ENCODE measurements at places on chromosomes 1 and 21.

DNA sequence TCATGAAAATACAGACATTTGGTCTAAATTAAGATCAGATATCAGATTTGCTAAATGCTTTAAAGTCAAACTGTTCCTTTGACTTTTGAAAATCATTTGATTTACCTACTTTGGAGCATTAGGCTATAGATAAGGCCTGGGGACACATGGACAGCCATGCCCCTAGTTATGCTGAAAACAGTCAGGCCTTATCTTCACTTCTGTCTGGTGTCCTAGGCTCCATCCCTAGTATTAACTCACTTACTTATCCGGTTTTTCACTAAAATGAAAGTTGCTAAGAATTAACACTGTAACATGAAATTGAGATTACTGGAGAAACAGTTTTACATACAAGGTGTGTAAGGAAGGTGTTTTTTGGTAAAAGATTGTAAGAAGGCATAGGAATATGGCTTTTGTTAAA, 4.5 kb upstream of the CATSPERE start:
- DNase-seq, result no peak

DNA sequence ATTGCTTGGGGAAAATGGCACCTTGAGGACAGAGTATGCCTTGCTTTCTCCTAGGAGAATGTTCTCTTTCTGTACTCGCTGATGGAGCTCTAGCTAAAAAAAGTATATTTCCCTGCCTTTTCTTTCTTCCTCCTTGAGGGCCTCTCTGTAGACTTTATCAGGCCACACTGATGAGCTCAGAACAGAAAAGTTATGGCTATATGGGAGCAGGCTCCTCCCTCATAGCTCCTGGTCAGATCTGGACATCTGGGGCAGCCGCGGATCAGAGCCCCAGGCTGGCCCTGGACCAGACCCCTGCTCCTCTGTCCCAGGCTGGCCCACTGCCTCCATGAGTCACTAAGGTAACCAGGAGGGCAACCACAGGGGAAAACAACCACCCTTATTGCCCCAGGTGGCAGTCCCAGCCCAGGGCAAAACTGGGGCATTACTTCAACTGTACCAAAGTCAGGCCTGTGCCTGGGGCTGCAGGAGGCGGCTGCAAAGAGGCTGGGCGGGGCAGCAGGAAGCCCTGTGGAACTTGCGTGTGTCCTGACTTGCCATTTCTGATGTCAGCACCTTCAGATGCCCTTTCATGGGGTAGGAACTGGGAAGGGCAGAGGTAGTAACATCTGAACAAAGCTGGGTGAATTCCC, 26.3 kb upstream of the ZNF648 start:
- no peak for DNase-seq

- no peak for DNase-seq
Measured at GRCh38 chr21:44884097-44884496, 10.6 kb upstream of the PTTG1IP start.

DNA sequence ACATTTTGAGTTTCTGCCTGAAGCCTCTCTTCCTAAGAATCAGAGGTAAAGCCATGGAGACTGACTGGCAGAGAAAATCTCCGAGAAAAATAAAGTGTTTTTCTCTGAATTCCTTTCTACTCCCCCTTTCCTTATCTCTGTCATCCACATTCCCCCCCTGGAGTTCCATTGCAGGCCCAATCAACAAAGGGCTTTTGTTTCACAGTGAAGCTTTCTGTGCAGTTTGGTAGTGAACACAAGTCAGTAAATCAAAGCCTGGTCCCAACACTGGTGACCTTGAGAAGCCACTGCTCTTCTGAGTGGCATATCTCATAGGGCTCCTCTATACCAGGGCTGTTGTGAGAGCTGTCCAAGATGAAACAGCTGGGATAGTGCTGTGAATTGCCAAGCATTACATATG, 228.4 kb downstream of the SEC16B start:
- DNase-seq, result no peak

GRCh38 chr1:17658837-17659236, 96.3 kb upstream of the ACTL8 start:
- no peak for DNase-seq

- DNase-seq, result no peak
Measured at GRCh38 chr1:82731216-82731615, 930.5 kb downstream of the ADGRL2 start.

DNA sequence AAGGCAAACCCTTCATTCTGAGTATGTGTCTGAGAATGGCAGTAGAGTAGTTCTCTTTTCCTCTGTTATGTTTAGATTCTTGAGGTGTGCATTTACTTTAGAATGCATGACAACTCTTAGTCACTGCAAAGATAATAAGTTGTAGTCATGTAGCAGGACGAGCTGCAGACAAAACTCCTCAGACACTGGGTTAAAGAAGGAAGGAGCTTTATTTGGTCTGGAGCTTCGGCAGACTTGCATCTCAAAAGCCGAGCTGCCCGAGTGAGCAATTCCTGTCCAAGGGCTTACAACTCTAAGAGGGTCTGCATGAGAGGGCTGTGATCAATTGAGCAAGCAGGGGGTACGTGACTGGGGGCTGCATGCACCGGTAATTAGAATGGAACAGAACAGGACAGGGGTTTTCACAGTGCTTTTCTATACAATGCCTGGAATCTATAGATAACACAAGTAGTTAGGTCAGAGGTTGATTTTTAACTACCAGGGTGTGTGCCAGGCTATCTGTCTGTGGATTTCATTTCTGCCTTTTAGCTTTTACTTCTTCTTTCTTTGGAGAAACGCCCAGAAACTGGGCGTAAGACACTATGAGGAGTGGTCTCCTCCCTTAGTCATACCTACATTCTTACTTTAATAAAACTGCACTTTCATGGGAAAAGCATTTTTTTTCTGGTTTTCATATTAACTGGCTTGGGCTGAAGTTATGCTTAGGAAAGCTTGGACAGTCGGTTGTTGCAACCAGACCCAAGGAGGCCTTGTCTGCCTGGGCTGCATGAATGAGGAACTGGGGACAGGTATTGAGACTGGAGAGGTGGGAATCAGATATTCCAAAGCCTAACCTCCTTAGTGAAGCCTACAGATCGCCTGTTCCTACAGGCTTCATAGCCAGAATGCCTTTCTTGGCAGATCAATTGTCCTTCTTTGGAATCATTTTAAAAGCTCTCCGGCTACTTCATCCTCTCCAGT, 115.1 kb downstream of the RHOU start:
- no peak for DNase-seq

DNA sequence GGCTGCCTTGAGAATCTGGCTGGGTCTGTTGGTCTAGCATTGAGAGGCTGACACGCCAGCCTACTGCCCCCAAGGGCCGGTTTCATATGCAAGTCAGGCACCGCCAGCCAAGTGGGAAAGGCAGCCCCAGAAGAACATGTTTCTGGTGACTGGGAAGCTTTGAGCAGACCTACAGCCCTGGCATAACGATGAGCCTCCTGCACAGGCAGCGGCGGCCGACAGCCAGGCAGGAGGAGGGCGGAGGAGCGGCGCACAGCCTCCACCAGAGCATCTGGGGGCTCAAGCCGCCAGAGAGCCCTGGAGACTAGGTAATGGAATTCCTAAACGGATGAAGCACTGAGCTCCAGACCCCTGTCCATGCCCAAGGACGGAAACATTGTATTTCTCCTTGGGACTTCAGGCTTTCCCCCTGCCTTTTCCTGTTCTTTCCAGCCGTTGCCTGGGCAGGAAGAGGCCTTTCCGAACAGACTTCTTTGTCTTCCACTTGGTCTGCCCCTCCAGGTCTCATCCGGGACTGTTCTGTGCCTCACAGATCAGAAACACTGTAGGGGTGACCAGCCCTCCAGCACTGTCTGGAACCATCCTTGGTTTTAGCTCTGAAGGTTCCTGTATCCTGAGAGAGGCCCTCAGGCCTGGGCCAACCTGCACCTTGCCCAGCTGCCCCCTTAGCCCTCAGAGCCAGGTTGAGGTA, 59.5 kb downstream of the IRF2BP2 start:
- DNase-seq, result no peak

DNA sequence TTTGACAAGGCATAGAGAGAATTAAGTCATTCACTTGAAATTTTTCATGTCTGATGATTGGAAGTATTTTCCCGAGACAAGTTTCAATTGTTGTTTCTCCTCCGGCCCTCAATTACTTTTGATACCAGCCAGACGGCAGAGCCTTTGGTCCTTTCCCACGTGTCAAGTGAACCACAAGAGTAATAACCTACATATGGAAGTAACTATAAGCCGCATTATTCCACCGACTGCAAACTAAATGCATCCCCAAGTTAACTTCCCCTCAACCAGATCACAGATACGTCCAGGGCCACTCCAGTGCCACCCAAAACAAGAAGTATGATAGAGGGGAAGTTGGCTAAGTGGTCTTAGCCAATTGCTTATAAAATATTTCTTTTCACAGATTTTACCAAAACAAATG, 20.2 kb downstream of the COLGALT2 start:
- no peak for DNase-seq

DNA sequence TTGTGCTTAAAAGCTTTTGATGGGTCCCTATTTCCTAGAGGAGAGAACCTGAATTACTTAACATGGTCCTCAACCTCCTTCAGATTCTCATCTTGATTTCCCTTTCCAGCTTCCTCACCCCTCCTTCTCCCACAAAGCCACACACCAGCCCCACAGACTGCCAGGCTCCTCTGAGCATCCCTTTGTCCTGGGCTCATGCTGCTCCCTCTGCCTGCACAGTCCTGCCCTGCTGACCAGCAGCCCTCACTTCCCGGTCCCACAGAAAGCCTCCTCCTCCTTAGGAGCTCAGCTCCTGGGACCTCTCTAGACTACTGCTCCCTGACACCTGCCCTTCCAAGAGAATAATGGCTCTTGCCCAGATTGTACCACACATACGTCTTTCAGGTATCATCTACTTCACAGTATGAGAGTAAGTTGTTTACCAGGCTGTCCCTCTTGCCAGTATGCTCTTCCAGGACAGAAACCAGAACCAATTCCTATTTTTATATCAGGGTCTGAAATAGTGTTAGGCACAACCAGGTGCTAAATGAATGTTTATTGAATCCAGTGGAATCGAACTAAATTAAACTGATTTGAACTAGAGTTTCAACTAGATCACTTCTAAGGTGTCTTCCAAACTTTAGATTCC, 373.4 kb downstream of the LMX1A start:
- no peak for DNase-seq

DNA sequence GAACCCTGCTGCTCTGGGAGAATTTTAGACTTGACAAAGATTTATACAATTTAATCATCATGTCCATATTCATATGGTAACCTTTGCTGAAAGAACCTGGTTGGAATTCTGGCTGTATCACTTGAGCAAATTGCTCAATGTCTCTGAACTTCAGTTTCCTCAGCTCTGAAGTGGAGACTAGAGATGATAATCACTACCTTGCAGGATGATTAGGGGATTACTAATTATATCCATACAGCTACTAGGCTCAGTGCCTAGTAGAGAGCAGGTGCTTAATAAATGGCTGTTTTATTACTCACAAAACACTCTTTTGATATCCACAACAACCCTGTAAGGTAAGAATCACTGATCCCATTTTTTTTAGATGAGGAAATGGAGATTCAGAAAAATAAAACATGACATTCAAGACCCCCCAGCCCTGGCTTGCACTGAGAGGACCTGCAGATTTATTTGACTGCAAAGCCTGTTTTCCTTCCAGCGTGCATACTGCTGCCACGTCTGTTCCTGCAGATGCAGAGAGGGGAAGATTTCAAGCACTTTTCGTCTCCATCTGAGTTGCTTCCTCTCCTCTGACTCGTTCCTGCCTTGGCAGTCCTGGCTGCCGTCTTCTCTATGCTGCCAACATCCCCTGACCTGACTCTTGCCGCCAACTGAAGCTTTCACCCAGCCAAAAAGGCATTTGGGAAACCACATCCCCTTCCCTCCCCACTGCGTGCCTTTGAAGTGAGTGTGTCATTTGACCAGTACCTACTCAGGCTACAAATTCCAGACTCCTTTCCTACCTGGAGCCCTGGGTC, 203.0 kb downstream of the PLPP3 start:
- DNase-seq, result peak; percentile 32

- peak; percentile 55 for DNase-seq
Measured at GRCh38 chr1:246930830-246931548, 759 bp downstream of the AHCTF1 start.

DNA sequence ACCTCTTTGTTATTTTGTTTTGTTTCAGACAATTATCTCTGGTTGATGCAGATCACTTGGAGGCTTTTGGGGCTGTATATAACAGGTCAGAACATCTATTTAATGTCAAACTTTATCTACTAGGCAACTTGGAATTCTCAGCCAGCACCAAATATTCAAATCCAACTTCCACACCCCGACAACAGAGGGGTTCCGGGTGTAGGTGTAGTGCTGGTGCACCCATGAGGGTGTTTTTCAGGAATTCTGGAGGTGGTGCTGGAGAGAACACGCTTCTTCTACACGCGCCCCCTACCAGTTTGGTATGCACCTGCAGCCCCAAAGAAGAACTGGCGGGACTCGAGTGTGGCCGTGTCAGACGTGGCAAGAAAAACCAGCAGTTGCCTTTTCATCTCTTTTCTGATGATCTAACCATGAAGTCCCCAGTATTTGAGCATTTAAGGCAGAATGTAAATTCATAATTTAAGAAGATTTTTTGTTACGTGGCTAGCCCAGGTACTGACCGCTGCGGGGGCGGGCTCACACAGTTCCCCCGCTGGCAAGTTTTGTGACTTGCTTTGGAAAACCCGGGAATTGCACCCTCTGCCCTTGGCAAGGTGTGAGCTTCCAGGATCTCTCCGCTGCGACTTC, 462 bp upstream of the TLCD4 start:
- DNase-seq, result peak; percentile 52

- no peak for DNase-seq
Measured at GRCh38 chr1:94715321-94715720, 104.8 kb upstream of the SLC44A3 start.

DNA sequence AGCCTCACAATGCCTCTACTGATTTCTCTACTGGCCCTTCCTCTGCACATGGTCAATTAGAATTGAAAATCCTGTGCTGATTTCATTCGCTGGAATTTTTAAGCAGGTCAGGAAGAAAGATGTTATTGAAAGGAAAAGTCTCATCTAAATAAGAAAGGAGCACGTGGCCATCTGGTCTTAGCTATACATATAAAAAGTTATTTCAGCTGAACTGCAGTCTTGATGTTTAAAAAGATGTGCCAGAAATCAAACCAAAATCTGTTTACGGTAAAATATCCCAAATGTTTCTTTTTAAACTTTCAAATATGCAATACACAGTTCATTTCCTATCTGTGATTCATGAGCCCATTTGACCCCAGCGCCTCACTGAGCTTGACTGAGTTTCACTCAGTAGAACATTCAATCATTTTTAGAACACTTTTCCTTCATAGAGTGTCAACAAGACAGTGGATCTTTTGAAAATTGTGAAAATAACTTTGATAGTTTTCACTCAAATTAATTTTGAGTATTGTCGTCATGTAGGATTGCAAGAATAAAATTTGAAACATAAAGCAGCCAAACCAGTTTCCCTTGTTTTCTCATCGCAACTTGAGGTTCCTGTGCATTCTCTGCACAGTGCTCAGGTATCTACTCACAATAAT, 293.6 kb downstream of the PTPRC start:
- no peak for DNase-seq

- no peak for DNase-seq
Measured at GRCh38 chr1:193951984-193952383, 765.6 kb upstream of the B3GALT2 start.
